Right renal pelvis (tissue), 4 donors: ENCODE measurements at places on chromosomes 6 and 20.

DNA sequence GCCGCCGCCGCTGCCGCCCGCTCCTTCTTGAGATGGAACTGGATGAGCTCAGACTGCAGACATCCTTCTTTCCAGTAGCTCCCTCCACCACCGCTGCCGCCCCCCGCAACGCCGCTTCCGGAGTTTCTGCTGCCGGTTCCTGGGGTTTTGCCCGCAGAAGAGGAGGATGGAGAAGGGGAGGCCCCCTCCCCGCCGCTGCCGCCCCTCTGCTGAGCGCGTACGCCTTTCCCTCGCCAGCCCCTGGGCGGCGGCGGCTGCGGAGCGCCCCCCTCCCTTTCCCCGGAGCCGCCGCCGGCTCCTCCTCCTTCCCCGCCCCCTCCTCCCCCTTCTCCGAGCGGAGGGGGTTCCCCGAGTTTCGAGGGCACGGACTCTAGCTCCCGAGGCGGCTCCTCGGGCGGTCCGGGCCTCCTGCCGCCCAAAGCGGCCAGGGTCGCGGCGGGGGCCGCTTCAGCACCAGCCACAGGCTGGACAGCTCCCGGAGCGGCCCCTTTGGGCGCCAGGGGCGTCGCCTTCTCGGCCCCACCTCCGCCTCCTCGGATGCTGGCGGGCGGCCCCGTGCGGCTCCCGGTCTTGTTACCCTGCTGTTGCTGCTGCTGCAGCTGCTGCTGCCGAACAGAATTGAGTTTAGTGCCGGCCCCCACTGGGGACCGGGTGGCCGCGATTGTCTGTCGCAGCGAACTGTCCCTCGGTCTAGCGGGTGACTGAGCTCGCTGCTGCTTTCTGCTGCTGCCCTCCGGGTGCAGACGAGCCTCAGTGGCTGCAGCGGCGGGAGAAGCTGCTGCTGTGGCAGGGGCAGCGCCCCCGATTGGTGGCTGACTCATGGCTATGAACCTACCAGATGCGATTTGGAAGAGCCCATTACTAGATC is 3.1 kb downstream of the MTCL3 start:
- DNase-seq: no peak

DNA sequence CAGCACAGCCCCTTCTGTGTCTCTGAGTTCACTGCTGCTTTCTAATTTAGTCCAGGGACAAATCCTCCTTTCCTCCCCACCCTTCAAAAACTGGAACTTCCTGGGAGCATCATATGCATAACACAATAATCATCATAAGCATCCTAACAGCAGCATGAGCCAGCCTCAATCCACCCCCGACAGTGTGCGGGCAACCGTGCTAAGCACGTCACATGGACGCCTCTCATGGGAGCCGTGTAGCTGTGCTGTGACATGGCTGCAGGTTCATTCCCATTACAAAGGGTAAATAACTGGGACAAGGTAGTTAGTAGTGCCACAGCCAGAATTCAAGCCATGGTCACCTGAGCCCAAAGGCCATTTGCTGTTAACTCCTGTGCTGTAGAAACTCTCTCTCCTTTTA is 24.5 kb upstream of the ULBP3 start:
- no peak for DNase-seq

GRCh38 chr20:37758332-37758731 is 64.5 kb downstream of the CTNNBL1 start:
- DNase-seq: no peak

GRCh38 chr6:157068691-157069324 is 254.5 kb downstream of the TMEM242 start:
- DNase-seq: no peak

DNA sequence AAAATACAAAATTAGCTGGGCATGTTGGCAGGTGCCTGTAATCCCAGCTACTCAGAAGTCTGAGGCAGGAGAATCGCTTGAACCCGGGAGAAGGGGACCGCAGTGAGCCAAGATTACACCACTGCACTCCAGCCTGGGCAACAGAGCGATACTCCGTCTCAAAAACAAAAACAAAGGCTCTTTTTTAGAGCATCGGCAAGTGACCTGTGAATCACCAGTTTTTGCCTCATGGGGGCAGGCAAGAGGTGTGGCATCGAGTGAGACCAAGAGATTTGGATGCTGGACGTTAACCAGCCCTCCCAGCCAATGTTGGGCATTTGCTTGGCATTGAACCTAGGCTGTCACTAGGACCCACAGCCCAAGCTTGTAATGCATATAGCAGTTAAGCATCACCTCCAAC is 14.6 kb upstream of the CDK5RAP1 start:
- no peak for DNase-seq
